ENCODE measurements at places on chromosomes 7 and 10.

DNA sequence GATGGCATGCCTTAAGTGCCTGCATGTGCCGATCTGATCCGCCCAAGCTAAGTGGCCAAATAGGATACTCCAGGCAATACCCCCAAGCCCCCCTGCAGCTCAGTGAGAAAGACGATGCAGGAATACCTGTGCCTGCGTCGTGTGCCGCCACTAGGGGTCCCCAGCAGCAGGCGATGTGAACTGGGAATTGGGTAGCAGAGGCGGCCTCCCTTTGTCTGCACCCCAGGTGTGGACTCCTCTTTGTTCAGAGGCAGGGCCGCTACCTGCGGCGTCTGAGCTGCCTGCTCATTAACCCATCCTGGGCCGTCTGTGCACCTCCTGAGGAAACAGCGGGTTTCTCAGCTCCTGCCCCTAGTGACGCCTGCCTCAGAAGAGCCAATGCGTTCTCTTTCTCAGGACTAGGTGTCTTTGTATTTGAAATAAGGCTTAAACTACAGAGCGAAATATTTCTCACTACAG lies 4.8 kb upstream of the CHN2 start:
- DNase-seq: peak; percentile 81

GRCh38 chr10:77164616-77165311 lies 472.8 kb downstream of the KCNMA1 start:
- no peak for DNase-seq

DNA sequence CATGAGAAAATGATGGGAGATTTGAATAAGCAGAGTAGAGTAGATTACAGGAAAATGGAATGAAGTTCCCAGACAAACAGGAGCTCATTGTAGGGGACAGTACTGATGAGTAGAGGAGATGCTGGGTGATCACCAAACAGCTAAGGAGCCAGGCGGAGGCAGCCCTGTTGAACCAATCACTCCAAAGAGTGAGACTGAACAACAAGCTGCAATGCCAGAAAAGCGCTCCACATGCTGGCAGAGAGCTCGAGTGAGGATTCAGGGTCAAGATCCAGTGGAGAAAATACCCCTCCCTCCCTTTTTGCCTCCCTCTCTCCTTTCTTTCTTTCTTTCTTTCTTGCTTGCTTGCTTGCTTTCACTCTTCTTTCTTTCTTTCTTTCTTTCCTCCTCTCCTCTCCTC lies 133.3 kb downstream of the PFKFB3 start:
- no peak for DNase-seq

GRCh38 chr7:114088470-114088940 lies 169.7 kb upstream of the PPP1R3A start:
- no peak for DNase-seq

GRCh38 chr7:40310258-40310657 lies 175.5 kb downstream of the SUGCT start:
- DNase-seq: no peak

DNA sequence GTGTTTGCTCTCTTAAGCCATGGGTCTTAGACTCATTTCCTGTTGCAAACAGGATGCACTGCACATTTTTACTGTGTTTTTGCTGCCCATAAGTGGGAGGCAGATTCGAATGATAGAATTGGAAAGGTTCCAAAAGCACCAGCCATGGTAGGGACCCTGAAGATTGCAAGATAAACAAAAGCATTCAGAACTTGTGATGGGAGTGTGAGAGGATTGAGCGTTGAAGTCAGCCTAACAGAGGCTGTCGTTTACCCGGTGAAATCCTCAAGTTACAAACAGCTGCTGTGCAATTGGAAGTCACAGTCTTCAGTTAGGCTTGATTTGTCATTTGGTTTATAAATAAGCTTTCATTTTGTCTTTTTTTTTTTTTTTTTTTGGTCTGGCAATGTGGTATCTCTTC lies 192.7 kb upstream of the MKI67 start:
- no peak for DNase-seq

DNA sequence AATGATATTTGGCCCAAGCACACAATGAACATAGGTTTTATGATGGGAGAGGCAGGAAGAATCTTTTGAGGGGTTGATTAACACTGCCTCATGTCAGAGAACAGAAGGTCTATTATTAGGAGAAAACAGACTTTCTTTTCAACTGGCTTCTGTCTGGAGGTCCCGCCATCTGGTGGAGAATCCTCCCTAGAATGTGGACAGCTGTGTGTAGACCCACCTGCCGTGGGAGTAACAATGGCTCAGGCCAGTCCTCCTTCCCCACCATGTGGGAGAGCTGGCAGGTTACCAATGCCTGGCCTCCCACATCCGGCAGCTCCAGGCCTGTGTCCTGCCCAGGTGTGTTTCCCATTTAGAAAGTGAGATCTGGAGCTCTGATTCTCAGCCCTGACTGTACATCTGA lies 70.4 kb upstream of the AOAH start:
- DNase-seq: peak; percentile 23

DNA sequence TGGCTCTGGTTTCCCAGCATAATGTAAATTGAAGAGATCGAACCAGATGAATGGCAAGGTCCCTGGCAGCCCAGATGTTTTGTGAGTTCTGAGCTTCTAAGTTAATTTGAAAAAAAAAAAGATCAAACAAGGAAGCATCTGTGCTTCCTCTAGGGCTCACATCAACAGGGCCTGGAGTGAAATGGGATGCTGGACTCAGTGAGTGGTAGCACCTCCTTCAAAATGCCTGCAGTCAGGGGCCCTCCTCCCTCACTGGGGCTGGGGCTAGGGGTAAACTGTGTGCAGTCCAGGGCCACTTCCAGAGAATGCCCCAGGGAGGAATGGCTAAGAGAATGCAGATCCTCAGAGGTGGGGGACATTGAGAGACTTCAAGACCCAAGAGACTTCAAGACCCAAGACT lies 6.0 kb upstream of the CUEDC2 start:
- no peak for DNase-seq

DNA sequence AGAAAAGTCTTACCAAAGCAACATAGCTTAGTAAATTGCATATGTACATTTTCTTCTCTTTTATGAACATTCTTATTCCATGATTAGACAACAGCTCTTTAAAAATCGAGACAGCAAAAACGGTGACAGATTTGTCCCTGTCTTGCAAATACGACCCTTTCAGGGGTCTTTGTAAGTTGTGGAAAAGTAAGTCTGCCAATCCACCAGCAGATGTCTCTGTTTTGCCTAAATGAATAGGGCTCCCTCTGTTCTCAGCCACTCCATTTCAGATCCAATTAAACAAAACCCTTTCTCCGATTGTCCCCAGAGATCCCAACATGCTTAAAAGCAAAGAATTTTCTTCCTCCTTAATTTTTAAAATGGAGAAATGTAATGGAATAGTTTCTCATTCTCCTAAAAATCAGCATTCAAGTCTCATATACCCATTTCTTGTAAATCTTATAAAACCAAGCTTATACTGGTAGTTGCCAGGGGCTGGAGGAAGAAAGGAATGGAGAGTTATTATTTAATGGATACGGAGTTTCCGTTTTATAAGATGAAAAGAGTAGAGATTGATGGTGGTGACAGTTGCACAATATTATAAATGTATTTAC lies 61.0 kb upstream of the NFE2L3 start:
- peak; percentile 89 for DNase-seq

GRCh38 chr10:43775384-43775783 lies 126.7 kb upstream of the ZNF32 start:
- no peak for DNase-seq

- DNase-seq: no peak
Measured at GRCh38 chr7:23022851-23023250, 8.9 kb upstream of the HYCC1 start.

DNA sequence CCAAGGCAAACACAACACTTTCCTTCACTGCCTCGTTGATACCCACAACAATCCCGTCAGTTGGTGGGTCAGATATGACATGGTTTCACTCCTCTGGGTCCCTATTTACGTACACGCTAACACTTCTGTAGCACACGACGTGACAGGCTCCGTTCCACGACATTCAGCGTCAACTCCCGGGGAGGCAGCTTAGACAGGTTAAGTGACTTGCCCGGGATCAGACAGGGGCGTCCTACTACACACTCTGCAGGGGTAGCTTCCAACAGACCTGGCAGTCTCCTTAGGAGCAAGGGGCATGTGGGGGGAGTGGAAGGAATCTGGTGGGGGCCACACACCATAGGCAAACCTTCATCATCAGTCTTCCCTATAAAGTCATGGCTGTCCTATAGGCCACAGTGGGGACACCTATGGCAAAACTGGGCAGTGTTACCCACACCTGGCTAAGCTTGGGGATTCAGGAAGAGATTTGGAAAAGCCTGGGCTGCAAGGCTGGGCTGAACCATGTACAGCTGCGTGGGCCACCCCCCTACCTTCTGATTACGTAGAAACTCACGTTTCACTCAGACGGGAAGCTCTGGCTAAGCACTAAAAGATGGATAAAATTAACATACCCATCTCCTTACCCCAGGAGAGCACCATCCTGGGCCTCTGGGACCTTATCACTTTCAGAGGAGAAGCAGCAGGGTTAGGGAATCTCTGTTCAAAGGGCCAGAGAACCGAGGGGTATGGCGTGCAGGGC lies 2.0 kb downstream of the TYSND1 start:
- no peak for DNase-seq
